Inflammatory macrophage (primary cell): ENCODE measurements at places on chromosomes 5 and 9.

- no peak for DNase-seq
Measured at GRCh38 chr5:20105915-20106314, 117.9 kb upstream of the CDH18 start.

DNA sequence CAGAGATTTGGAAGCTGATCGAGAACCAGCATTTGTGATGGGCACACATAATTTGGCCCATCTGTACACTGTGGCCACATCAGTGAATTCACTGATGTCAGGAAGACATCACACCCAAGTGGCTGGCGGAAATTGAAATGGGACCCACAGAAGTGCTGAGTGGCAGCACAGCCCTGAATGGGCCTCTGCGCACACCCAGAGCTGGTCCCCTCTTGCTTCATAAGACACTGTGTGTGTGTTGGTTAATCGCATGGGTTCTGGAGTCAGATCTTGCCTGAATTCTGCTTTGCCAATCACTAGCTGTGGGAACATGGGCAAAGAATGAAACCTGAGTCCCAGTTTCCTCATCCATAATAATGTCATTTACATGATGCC lies 72.2 kb downstream of the PCSK5 start:
- no peak for DNase-seq

DNA sequence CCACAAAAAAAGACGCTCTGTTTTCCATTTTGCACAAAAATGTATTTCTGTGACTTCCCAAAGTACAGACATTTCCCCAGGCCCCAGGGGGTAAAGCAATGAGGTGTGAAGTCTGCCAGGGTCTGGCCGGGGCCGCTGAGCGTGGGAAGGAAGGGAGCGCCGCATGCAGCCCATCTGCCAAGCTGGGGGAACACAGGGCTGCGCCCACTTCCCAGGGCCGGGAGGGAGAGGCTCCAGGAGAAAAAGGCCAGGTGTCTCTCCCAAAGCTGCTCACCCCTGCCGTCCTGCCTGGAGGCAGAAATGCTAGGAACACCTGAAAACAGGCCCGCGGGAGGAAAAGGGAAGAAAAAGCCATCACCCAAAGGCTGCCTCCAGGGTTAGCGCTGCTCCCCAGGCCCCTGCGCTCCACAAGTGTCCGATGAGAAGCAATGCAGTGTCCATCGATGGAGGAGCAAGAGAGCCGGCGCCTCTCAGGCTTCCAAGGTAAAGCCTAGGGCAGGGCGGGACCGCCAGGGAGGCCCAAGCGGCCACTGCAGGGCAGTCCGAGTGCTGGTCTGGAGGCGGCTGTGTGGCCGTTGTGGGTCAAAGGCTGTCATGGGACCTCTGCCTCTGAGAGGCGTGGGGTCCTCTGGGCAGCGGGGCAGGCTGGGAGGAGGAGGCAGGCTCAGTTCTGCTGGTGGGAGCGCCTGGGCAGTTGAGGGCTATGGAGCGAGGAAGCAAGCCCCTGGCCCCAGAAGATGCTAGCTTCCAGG lies 6.0 kb upstream of the ZDHHC12 start:
- no peak for DNase-seq

GRCh38 chr5:96292582-96293247 lies 140.3 kb downstream of the PCSK1 start:
- no peak for DNase-seq

DNA sequence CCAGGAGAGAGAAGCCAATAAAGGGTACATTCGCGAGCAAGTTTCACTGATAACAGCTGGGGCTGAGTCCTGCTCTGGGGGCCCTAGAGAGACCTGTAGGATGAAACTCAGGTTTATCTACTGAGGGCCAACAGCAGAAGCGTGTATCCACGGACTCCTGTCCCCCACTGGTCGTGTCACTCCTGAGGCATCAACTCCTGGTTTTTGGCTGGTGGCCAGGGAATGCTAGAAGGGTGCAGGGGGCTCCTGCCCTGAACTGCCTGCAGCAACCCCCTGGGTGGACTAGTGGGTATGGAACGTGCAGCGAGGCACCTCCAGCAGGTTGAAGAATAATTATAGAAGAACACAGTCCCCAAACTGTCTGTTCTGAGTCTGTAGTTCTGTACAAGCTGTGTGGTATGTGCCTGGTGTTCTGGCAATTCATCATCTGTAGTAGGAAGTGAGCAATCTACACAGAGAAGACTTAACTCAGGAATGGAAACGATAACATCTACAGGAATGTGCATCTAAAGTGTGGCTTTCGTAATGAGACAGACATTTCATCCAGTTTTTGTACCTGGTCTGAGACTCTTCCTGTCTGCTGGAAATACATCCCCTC lies 64.5 kb upstream of the GNA14 start:
- no peak for DNase-seq

- no peak for DNase-seq
Measured at GRCh38 chr5:2703615-2704014, 47.9 kb downstream of the IRX2 start.

- peak; percentile 46 for DNase-seq
Measured at GRCh38 chr9:124254261-124254682, 3.5 kb upstream of the NEK6 start.

DNA sequence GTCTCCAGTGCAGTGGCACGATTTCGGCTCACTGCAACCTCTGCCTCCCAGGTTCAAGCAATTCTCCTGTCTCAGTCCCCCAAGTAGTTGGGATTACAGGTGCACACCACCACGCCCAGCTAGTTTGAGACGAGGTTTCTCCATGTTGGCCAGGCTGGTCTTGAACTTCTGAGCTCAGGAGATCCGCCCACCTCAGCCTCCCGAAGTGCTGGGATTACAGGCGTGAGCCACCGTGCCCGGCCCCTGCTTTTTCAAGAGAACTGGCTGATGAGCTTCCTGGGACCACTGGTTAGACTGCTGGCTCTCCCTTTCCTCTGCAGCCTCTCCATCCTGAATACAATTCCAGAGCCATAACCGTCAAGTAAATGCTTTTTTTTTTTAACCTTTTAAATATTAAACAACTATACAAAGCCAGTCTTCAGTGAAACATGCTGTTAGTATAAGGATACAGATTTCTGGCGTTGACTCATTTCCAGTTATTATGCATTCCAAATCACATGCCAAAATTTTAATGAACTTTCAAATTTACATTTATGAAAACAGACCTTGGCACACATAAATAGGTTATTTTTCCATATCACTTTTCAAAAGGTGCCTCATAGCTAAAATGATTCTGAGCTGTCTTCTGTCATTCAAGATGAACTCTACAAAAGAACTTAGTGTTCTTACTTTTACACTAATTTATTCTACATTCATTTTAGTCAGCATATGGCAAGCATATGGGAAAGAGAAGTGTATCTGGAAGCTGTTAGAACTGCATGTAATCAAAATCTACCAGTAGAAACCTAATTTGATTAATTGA lies 116.0 kb downstream of the MLLT3 start:
- no peak for DNase-seq

DNA sequence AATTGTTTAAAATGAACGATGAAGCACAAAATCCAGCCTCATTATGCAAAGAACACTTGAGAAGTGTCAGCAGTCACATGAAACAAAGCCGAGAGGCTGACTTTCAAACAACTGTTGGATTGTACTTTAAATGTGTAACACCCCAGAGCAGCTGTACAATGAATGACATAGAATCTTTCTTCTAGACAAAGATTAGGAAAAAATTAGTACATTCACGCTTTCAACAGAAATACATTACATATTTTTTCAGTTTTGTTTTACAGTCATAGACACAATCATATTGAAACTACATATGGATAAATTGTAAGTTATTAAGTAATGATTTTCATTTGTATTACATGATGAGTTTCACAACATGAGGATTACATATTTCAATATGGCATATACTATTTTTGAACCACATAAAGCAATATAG lies 10.6 kb upstream of the AGXT2 start:
- DNase-seq, result no peak

DNA sequence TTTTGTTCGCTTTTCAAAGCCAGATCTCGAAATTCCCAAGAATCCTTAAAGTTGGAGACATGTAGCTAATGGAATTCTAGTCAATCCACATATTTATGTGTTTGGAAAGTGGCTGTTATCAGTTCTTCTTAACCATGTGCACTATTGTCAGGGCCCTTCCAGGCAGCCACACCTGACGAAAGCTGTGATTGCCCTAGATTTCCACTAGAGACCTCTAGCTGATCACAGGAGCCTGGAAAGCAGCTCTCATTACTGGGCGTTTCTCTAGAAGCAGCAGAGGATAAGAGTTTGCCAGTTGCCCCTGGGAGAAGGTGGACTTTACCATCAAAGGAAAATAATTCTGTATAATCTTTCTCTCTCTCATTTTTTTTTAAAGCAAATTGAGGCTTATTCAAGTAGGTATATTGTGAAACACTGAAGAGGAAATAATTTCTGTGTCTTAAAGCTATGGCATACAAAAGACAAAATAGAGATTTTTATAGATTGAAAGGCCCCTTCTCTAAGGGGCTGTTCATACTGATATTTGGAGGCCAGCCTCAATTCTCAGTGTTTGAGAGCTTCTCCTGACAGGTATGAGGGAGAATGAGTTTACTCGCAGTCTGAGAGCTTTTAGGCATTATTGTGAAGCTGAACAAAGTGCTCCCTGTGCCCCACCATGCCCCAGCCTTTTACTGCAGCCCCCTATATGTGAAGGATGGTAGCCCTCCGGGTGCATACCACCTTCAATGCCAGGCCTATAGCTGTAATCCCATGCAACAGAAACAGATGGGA lies 405.4 kb upstream of the ACTBL2 start:
- peak; percentile 16 for DNase-seq

- no peak for DNase-seq
Measured at GRCh38 chr5:72337159-72337558, 17.0 kb downstream of the PTCD2 start.

DNA sequence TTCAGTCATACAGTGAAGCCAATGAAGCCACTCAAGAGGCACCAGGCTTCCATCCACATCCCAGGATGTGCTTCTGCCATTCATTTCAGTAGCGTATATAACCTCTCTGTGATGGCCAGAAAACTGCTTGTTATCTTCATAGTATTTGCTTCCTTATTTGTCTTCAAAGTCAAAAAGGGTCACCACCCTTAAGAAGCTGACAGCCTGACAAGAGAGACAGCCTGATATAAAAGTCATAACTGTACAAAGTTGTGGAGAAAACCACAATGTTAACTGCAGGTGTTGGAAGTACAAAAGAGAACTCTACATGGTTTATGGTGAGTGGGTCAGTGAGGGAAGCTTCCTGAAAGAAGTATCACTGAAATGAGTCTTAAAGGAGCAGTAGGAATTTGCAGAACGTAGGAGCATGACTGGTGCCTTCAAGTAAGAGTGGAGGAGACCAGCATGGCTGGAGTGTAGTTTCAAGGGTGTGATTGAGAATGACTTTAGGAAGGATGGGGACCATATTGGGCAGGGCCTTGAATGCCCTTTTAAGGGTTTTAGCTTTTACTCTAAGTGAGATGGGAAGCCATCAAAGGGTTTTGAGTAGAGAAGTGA lies 33.7 kb downstream of the NIM1K start:
- DNase-seq, result no peak

DNA sequence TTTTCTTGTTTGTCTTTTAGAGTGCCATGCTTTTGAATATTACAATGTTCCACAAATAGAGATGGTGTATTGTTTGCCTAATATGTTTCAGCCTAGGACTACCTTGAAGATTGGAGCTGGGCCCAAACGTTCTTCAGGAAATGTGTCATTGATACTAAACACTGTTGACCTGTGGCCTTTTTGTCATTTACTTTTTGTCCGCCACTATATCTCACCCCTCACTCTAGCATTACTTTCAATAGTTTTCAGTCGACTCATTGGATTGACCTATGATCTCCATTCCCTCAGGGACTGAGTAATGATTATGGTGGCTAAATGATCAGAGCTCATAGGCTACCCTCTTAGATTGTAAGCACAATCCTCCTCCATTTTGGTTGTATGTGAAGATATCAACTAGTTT lies 115.8 kb downstream of the NUDT12 start:
- DNase-seq, result no peak

DNA sequence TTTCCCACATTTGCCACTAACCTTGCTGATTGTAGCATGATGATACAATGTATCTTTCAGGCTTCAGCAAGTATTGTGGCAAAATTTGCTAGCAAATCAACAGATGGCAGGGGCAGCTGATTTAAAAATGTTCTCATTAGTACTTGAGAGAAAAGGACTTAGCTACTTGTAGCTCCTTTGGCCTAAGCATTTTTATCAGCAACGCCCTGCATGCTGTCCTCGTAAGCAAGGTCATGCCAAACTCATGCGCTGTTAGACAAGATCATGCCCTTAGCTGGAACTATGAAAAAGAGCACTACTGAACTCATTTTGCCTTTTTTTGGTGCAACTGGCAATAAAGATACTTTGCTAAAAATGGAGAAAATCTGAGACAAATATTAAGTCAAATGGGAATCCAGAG lies 197.1 kb downstream of the ICE1 start:
- no peak for DNase-seq
